Activated T-helper 1 cell treated with anti-CD3 and anti-CD28 coated beads, Interleukin-2, amount 50 U/mL, for 16 hours (primary cell): ENCODE measurements at places on chromosomes 6 and 20.
A peak's percentile ranks its signal among the peaks of the same experiment; 100 is the strongest.

DNA sequence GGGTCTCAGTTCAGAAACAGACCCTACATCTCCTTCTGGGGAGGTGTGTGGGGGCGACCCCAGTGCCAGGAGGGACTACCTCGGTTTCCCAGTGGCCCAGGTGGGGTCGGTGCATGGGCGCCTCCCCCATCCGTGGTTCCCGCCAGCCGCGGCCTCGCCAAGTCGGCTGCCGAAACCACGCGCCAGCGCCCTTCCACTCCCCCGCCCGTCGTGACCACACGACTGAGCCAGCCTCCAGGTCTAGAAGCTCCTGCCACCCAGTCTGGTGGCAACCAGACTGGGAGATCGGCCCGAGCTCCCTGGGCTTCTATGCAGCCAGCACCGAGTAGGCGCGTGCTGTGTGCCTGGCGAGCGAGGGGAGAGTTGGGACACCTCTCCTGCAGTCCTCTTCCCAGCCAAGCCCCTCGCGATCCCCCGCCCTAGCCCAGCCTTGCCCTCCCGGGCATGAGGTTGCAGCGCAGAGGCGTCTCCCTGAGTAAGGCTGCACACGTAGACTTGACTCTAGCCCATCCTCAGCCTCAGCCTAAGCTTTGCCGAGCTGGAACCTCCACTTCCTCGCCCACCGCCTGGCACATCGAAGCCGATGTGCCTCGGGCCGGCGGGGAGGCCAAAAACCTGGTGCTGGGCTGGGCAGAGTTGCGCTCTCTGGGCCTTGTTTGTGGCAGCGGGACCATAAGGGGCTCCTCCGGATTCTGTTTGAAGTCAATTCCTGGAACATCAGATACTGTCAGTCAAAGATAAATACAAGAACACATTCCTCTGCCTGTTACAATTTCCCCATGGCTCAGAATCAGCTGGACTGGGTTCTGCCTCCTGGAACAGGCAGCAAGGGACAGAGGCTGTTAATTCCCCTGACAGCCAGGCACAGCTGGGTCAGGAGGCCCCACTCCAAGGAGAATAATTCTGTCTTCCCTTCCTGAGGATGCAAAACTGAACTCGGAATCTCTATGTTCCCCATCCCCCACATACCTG lies 1.5 kb upstream of the CPNE5 start:
- no peak for DNase-seq

GRCh38 chr6:138103871-138104270 lies 3.3 kb downstream of the PERP start:
- no peak for DNase-seq

- no peak for DNase-seq
Observed at GRCh38 chr20:63775096-63775978, 35.8 kb downstream of the SLC2A4RG start.

DNA sequence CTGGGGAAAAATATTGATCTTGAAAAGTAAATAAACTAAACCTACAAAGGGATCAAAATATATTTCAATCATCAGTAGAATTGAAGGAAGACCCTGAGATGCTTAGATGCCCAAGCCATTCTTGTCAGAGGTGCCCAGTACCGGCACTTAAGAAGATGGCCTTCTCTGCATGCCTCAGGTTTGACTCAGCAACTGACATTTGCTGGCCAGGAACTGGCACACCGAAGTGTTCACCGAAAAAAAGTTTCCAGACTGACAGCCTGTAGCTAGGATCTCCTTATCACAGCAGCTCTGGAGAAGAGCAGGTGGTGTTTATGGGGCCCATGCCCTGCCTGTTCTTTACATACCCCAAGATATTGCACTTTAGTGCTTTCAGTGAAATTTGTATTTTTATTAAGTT lies 203.2 kb downstream of the MOXD1 start:
- DNase-seq: no peak

DNA sequence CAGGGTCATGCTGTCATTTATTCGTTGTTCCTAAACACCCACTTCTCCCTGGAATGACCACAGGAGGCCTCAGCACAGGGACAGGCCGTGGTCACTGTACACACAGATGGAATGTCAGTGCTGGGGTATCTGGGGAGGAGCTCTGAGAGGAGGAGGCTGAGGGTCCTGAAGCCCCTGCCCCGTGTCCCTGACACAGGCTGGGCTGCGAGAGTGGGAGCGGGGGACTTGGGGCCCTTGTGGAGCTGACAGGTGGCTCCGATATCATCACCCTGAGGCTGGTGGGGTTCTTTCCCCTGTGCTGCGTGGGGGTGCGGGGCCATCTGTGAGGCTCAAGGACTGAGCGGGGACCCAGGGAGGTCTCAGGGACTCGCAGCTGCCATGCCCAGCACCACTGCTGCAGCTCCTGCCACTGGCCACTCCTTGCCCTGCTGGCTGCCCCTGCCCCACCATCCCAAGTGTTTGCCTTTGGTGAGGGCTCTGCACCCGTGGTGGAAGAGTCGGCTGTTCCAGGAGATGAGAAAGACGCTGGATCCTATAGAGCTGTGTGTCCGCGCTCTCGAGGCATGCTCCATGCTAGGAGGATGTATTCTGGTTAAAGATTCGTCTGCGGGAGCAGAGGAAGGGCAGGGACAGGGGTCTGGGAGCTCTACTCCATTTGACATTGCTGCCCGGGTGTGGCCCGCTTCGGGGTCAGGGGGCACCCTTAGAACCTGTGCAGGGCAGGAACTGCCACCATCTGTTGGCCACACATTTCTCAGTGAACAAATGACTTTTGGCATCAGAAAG lies 18.9 kb downstream of the NPEPL1 start:
- DNase-seq: no peak

DNA sequence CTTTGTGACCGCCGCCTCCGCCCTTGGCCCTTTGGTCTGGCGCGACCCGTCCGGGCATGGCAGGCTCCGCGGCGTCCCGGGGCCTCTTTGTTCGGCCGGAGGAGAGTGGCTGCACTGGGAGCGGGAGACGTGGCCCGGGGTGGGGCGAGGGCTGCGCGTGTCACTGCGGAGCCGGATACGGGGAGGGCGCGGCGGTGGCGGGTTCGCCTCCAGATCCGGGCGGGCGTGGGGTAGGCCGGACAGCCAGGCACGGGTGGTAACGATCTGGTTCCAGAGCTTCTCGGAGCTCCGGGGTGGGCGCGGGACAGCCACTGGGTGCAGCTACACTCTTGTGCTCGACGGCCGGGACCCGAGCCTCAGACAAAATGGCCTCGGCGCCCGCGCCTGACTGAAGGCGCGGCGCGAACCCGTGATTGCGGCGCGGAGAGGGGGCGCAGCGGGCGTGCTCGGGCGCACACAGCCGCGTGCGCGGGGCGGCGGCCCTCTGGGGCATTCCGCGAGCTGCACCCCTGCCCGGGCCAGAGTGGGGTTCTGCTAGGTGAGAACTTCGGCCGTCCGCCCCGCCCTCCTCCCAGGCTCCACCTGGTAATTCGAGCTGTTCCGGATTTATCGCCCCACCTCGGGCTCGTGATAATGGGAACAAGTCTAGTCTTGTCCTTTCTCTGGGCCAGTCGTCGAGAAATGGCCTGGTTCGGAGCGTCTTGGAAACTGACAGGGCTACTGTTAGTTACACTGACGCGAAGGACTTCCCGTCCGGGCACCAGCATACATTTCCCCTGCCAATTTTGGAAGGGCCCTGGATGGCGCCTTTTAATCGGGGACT lies 1.0 kb downstream of the LOC128125822 start:
- peak; percentile 42 for DNase-seq

DNA sequence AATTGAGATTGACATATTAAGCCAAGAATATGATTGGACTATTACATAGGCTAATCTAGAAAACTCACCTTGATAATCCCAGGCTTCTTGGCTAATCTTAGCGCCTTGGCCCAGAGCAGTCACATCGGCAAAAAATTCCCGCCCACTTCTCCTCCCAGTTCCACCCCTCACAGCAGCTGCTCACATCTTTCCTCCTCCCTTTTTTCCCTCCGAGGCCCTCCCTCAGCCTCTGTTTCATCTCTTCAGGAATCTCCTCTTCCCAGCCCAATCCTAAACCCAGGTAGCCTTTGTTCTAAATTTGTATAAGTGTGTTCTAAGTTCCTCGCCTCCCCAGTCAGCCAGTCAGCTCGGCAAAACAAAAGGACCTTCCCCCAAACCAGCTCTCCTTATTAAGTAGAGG lies 184.3 kb downstream of the PRKN start:
- DNase-seq: no peak

GRCh38 chr6:130466052-130466747 lies 100.4 kb downstream of the TMEM200A start:
- DNase-seq: no peak

GRCh38 chr6:80543598-80544222 lies 437.2 kb downstream of the BCKDHB start:
- no peak for DNase-seq

- DNase-seq: no peak
Observed at GRCh38 chr6:158184608-158185007, 16.5 kb downstream of the GTF2H5 start.

DNA sequence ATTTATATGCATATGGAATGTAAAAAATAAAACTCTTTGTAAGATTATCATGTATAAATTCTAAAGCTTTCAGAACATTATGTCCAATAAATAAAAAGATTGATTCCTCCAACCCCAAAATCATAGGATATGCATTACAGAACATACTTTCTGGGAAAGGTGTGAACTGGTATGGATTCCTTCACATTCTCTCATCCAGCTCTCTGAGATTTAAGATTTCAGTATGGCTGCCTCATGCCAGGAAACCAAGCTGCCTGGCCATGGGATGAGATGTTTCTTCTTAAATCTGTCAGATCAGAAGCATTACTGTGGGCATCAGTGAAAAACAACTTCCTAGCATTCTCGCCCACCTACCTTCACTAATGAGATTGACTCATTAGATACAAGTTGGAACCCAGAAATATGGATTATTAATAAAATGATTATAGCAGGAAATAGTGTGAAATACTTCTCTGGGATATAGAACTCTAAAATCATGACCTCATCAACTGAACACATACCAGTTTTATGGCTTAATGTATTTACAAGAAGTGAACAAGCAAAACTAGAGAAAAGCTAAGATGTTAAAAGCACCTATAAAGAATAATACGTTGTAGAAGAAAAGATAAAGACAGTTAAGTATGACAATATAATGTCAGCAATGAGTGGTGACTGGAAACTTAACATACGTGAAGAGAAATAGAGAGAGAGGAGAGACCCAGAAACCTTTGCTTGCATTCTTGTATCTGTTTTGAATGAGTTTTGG lies 171.6 kb upstream of the PHACTR1 start:
- no peak for DNase-seq

- DNase-seq: no peak
Observed at GRCh38 chr20:62967628-62968351, 15.3 kb downstream of the SLC17A9 start.

GRCh38 chr6:97292671-97293070 lies 9.7 kb upstream of the MMS22L start:
- DNase-seq: no peak

DNA sequence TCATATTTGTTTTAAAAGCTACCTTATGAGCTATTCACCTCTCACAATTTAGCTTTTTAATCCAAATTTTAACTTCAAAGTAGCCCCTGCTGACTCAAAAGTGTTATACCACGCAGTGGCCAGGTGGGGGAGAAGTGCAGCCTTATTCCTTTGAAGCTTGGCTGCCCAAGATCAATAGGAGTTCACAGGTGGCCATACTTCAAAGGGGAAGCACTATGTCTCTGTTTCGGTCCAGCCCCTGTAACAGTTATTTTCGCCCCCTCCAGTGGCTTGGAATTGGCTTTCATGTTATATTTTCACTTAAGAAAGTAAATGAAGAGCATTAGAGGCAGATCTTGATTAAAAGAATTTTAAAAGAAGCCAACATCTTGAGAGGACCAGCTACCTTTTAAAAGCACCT lies 608.4 kb downstream of the EPHA7 start:
- DNase-seq: no peak

- DNase-seq: no peak
Observed at GRCh38 chr6:127475823-127476176, 16.6 kb upstream of the KIAA0408 start.

DNA sequence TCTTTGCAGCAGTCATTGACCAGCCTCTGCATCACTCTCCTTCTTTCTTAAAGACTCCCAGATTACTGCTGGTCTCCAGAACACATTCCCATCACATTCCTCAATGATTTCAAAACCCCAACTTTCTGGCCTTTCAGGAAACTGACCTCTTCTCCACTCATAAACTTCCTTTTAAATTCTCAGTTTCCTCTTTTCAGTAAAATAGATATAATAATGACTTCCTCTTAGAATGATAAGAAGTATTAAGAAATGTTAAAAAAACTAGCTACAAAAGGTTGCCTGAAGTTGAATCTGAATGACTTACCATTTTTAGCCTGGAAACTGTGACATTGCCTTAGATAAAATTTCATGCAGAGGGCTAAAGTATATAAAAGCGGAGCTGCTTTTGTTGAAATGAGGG lies 239.3 kb downstream of the OGFRL1 start:
- no peak for DNase-seq

DNA sequence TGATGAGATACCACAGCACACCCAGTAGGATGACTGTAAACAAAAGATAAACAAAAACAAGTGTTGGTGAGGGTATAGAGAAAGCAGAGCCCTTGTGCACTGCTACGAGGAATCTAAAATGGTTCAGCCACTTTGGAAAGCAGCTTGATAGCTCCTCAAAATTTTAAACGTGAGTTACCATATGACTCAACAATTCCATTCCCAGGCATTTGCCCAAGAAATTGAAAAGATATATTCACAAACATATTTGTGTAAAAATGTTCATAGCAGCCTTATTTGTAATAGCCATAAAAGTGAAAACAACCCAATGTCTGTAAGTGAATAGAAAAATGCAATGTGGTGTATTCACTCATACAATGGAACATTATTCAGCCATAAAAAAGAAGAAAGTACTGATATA lies 141.0 kb upstream of the BTBD3 start:
- DNase-seq: no peak

DNA sequence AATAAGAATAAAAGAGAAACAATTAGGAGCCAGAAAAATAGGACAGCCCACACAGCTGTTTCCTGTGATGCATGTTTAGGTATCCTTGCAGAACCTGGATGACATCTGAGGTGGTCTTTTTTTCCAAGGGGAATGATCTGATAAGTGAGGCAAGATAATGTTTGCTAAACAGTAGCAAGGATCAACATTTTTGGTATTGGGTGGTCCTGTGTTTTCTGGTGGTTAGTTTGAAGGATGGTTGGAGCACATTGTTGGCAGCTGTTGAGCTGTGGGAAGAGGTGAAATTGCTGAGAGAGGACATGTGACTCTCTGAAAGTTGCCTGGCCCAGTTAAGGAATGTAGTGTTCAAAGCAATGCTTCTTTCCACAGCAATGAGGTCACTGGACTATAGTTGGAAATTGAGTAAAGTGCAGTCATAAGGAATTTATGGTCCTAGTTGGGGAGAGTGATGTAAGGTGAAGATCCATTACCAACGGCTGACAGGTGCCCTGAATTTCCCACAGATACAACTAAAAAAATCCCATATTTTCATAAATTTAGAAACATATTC lies 270.2 kb upstream of the IMPG1 start:
- DNase-seq: no peak

GRCh38 chr6:11258260-11259237 lies 26.1 kb upstream of the NEDD9 start:
- DNase-seq: no peak

DNA sequence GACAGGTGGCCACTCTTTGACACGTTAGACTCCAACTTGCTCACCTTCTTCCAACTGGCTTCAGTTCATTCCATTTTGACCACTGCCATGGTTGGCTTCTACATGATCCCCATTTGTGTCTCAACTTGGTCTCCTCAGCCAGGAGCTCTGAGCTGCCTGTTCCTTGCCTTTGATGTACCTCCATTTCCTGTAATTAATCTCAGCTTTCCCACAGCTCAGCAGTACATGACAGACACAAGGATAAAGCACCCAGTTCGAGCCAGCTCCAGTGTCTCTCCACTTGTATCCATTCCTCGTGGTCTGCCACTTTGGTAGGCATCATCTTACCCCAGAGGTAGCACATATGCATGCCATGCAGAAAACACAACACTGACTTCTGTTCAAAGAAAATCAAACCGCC lies 161.0 kb downstream of the TSHZ2 start:
- DNase-seq: no peak

- no peak for DNase-seq
Observed at GRCh38 chr6:108556250-108556649, 4.5 kb upstream of the FOXO3 start.
